ENCODE measurements at places on chromosomes 1 and 21.

GRCh38 chr1:230087028-230087716, 20.1 kb downstream of the GALNT2 start:
- peak; percentile 45 for DNase-seq

DNA sequence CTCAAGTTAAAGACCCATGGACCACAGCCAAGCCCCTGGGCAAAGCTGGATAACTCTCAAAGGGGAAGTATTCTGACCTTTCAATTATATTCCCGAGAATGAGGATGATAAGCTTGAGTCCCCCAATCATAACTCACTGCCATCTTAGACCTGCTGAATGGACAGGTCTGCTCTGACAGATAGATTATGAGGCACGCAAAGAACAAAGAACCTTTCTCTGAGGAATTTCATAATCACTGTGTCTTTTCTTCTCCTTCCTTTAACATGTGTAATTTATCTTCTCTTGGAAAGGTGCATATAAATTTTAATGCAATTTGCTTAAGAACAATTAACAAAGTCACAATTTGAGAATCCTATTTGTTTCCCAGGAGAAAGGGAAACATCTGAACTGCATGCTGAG, 22.0 kb downstream of the PIGM start:
- no peak for DNase-seq

DNA sequence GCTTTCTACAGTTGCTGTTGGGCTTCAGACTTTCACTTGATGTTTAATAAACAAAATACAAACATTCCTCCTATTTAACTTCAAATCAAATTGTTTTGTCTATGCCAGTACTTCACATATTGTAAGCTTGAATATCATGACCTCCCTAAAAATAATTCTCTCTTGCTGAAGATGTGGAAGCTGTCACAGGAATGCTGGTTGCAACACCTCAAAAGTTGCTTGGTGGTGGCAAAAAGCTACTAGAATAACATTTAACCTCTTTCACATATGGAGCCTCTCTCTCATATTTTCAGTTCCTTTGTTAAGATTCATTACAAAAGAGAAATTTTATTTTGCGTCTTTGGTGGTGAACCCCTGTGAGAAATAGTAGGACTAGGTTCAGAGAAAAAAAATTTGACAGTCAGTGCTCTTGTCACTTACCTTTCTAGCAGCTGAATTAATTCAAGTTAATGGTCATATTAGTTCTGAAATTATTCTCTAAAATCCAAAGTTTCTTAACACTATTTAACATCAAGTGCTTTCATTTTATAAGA, 25.5 kb upstream of the F13B start:
- DNase-seq = no peak

DNA sequence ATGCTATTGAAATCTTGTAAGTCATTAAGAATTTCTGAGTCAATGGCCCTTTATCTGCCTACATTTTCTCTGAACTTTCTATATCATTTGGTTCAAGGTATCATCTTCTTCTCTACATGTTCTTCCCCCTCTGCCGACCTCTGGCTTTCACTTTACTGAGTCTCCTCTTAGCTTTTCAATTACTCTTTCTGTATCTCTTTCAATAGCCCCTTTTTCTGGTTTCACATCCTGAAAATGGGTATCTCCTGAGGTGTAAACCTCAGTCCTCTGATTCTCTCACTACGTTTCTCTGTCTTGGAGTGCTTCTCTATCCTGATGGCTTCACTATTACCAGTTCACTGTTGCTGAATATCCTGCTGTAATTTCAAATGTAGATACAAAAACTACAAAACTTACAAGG, 98.9 kb downstream of the LYST start:
- DNase-seq = no peak

GRCh38 chr1:152003846-152004442, 10.3 kb upstream of the S100A10 start:
- DNase-seq = no peak

GRCh38 chr1:33180226-33180910, 1.5 kb downstream of the TRIM62 start:
- DNase-seq = no peak

DNA sequence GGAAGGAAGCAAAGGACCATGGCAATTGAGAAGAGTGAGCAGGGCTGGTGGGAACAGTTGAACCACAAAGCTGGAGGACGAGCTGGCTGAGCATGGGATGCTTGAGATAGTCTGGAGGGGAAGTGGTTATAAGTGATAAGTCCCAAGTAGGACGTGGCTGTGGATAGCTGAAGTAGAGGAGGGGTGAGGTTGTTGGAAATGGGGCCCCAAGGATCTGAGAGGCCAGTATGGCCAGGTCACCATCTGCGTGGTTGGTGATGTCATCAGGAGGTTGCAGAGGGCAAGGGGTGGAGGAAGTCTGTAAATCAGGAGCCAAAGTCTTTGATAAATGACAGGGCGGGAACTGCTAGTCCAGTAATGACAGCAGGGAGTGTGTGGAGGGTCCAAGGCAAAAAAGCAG, 11.0 kb upstream of the REN start:
- peak; percentile 96 for DNase-seq

DNA sequence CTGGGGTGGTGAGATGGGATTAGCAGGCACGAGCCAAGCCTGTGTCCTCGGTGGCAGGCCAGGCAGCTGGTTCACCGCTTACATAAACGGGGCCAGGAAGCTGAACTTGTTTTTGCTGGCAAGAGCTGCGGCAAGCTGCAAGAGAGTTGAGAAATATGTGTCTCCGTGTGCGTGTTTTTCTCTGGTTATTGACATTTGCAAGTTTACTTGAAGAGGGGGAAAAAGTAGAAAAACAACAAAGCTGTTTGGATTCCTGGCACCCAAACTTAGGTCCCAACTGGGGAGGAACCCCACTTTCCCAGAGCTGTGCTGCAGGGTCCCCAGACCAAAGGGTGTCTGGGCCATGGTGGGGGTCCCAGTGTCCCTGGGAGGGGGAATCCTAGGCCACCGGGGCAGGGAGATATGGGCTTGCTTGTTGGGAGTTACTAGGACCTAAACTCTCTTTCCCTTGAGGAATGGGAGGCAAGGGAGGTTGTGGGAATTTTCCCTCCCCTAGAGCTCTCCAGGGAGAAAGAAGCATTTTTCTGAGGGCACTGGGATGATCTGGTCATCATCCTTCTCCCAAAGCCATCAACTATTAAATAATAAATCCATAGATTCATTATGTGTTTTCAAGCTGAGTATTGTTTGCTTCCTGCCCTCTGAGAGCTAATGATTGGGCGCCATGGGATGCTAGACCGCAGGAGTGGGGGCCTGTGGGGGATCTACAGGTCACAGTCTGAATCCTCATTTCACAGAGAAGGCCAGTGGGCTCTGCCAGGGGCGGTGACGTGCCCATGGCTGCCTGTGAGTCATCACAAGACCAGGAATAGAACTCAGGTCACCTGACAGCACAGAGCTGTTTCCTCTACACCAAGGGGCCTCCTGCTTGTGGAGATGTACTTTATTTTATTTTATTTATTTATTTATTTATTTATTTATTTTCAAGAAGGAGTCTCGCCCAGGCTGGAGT, 14.8 kb downstream of the IL6R start:
- peak; percentile 75 for DNase-seq

GRCh38 chr1:34213956-34214355, 37.2 kb downstream of the C1orf94 start:
- no peak for DNase-seq

Measured in hematopoietic multipotent progenitor cell treated with erythropoietin and hydrocortisone succinate and interleukin-3 and kit ligand, for 4 days (in vitro differentiated cells).